ENCODE measurements at places on chromosomes 3 and 15.
A peak's percentile ranks its signal among the peaks of the same experiment; 100 is the strongest.

- DNase-seq = no peak
These were observed 30.6 kb upstream of the SLC6A6 start for GRCh38 chr3:14371573-14372474.

DNA sequence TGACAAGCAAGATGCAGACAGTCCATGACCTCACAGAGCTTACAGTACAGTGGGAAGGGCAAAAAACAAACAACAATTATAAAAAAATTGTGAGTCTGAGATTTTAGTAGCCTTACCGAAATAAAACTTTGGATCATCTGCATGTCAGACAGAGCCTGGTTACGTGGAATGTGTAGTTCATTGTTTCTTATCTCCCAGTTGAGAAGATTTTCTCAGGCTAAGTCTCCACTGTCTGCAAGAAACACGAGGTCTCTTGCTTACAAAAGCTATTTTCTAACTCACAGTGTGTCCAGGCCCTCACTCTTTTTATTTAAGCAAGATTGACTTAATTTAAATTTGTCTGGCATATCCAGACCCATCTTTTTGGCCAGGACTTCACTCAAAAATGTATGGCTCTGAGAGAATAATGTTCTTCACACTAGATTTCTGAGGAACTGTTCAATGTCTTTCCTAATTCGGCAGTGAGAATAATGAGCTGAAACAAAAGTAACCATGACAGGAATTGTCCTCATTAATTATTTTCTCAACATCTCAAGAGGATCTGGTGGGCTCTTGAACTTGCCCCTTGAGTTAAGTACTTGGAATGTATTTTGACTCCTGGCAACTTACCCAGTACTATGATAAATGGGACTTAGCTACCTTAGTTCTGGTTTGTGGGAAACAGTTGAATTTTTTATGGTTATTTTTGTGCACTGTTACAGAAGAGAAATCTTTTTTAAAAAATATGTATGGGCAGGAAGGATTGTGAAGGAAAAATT lies 265.1 kb upstream of the COL8A1 start:
- DNase-seq = no peak

- no peak for DNase-seq
These were observed 6.2 kb downstream of the CORO2B start for GRCh38 chr15:68584756-68585573.

DNA sequence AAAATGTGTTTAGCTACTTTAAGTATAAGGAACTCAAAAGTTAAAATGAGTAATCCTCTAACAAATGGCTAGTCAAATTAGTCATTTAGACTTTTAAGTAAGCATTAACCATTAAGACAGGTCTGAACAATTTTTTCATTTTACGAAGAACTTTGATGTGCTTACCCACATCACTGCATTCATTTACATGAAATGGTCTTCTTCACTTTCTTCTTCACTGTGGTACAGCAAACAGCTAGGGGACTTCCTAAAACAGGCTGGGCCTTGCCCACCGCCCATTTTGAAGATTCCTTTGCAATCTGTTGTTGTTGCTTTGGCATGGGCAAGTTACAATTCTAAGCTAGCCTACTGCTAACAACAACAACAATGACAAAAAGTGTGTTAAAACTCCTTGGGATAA lies 67.4 kb downstream of the CBLB start:
- DNase-seq = no peak

GRCh38 chr3:170768334-170768801 lies 101.6 kb downstream of the RPL22L1 start:
- DNase-seq = no peak

- peak; percentile 54 for DNase-seq
These were observed at the start of gene SCN5A for GRCh38 chr3:38649500-38650247. TSS of gene SCN5A (minus strand) at chr3:38649687. CDS start at chr3:38633307, 16,380 bp downstream.

DNA sequence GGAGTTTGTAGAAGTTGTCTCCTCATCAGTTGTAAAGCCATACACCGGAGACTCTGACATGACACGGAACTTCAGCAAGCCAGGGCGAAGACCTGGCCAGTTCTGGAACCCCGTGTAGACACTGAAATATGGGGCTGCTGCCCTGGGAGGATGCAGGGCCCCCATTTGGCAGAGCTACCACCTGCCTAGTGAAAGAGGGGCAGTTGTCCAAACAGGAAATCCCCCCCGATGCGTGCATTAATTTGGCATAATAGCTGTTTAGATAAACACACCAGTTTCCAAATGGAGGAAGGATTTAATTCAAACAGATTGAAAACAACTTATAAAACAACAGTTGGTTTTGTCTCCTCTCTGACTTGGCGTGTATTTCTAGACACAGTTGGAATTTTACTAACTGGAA lies 357.2 kb downstream of the GABRG3 start:
- DNase-seq = no peak

DNA sequence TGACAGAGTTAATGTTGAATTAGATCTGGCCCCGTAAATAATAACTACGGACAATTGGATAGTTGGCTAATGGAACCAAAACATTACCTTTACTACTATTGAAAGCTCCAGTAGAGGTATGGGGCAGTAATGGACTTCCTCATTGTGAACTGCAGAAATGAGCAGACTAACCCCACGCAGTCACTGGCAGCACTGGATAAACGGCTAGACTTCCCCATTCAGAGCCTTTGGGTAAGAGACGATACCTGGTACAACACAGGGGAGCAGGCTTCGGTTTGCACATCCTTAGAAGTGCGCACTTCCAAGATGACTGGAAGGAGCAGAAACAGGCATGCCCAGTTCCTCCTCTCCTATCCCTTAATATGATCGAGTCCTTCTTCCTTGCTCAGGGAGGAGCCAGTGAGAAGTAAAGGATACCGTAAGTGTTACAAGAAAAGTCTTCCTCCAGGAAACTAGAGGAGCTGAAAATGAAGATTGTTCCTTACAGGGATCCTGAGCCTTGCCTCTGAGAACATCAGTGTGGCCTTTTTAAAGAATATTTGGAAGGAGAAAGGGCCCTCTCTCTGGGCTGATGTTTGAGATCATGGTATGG lies 100.5 kb upstream of the NECTIN3 start:
- DNase-seq = no peak

- no peak for DNase-seq
These were observed 157.9 kb downstream of the MEX3B start for GRCh38 chr15:81887912-81888311.

- no peak for DNase-seq
These were observed 9.8 kb upstream of the EPHB3 start for GRCh38 chr3:184551614-184552256.

DNA sequence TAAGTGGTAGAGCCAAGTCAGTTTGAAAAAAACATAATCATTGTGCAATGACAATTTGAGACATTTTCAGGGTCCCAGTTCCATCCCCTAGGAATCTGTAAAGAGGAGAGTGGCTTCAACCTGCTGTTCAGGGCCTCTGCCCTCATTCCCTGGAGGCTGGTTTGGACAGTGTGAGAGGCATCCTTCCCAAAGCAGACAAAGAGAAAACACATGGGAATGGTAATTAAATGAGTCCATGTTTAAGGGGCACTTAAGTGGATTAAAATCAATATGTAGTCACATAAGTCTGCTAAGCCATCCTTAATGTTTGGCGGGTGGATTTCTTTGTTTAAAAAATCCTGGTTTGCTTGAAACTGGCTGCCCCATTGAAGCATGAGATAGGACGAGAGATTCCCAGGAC lies 146.3 kb upstream of the CTDSPL start:
- DNase-seq = no peak

GRCh38 chr15:51030649-51031316 lies 63.9 kb downstream of the TNFAIP8L3 start:
- DNase-seq = no peak

- no peak for DNase-seq
These were observed 283.8 kb upstream of the ROBO1 start for GRCh38 chr3:80051602-80051962.

DNA sequence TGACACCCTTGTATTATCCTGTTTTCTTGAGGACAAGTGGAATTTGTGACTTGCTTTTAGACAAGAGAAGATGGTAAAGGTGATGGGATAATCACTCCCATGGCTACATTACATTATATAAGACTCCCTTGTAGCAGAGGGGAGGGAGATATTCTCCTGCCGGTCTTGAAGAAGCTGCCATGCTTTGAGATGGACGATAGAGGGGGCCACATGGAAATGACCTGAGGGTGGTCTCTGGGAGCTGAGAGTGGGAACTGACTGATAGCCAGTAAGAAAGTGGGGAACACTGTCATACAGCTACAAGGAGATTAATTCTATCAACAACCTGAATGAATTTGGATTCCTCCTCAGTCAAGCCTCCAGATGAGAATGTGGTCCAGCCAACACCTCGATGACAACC lies 540.1 kb downstream of the NTRK3 start:
- DNase-seq = no peak

DNA sequence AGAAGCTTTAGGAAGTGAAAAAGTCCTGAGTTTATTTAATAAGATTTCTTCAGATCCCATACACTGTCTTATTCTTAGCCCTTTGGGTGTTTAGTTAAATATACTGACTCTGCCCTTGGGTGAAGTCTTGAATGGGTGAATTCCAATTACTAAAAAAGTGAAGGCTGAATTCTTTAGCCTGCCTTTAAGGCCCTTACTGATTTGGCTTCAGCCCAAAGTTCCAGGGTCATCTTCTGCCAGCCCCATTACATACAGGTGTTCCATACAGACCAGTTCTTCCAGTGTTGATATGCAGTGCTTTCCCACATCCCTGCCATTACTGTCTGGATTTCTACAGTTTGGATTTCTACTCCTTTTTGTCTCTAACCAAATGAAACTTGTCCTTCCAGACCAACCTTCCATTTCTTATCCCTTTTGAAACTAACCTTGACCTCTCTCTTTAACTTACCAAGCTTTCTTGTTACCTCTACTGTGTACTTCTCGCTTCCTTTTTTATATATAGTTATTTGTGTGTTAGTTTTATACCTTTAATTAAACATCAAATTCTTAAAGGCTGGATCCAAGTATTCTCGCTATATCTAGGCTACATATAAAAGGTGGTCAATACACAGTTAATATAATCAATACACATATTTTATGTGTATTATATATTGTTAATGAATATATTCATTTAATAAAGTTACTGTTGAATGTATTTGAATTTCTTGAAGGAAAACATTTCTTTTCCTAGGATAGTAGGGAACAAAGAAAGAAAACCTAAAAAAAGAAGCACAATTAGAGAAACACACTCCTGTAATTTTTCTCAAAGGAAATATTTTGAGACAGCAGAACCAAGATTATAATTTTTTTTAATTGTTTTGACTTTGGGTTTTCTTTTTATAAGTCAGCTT lies 15.0 kb downstream of the MBNL1 start:
- DNase-seq = no peak

- no peak for DNase-seq
These were observed 61.4 kb downstream of the TTC23 start for GRCh38 chr15:99187936-99188335.

Data from activated naive CD4-positive, alpha-beta T cell treated with anti-CD3 and anti-CD28 coated beads, Interleukin-2, amount 50 U/mL, for 72 hours (primary cell).